Vagina (tissue), 2 donors: ENCODE measurements at places on chromosomes 5 and 9. TPM values are rescaled to one million over a fixed set of nuclear protein-coding genes. Genes with fewer than 3 reads are reported as not detected.

KCNN2 gene
- total RNA-seq = 3.4 TPM

OGN gene
- total RNA-seq = 11.5 TPM

C5orf46 gene
- total RNA-seq = not detected

GRCh38 chr9:111759762-111760639 lies 34.7 kb downstream of the SHOC1 start:
- DNase-seq = no peak

DNA sequence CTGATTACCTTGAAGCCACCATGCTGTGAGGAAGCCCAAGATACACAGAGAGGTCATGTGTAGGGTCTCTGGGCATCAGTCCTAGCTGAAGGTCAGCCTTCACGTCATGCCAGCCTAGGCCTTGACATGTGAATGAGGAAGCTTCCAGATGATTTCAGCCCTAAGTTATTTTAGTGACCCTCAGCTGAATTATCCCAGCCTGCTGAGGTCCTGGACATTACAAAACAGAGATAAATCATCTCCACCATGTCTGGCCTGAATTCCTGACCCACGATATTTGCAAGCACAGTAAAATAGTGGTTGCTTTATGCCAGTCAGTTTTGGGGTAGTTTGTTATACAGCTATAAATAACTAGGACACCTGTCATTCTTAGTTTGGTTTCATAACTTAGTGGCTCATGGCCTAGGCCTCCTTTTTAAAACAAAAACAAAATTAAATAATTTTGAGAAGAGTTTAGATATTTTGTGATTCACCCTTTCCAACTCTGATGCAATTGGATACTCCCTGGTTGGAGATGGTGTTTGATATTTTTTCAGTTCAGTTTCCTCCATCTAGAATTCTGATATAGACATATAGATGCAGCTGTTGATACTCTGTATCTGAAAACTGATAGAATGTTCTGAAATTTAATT lies 571.3 kb upstream of the CLINT1 start:
- no peak for DNase-seq

GRCh38 chr9:12855066-12855465 lies 80.2 kb downstream of the LURAP1L start:
- DNase-seq = no peak

DNA sequence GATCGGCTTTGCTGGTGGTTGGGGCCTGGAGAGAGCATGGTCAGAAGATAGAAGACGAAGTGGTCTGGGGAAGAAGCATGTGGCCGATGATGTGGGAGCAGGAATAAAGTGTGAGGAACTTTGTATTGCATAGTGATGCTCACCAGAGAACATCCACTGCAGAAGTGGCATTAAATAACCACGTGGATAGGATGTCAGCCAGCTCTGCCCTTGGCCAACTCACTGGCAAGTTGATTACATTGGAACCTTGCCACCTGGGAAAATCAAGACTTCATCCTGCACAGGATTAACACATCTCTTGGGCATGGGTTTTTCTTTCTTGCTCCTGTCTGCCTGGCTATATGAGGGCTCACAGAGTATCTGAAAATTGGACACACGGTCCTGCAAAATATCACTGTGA lies 217.4 kb downstream of the DMRT2 start:
- no peak for DNase-seq

DNA sequence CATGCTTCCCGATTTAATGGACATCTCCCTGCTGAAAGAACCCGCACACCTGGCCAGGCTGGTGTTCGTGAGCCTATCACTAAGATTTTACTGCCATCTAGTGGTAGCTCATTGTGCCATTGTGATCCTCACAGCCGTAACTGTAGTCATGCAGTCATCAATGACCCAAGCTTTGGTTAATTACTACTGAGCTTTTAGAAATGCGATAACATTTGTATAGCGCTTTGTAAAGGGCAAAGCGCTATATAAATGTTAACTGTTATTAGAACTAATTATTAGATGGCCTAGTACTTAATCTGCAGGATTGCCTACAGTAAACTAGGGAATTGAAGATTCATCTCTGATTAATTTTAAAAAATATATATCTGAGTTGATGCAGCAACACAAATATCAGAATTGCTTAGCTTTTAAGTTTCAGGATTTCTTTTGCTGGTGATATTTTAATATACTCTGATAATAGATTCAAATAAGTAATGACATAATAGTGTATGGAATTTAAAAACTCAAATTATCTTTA lies 90.2 kb downstream of the HACD4 start:
- DNase-seq = no peak
